ENCODE measurements at places on chromosomes 16 and 17. TPM values are rescaled to one million over a fixed set of nuclear protein-coding genes. Genes with fewer than 3 reads are reported as not detected.

The MSLN gene
- total RNA-seq = 7.0 TPM

The HEATR9 gene
- not detected for total RNA-seq

DNA sequence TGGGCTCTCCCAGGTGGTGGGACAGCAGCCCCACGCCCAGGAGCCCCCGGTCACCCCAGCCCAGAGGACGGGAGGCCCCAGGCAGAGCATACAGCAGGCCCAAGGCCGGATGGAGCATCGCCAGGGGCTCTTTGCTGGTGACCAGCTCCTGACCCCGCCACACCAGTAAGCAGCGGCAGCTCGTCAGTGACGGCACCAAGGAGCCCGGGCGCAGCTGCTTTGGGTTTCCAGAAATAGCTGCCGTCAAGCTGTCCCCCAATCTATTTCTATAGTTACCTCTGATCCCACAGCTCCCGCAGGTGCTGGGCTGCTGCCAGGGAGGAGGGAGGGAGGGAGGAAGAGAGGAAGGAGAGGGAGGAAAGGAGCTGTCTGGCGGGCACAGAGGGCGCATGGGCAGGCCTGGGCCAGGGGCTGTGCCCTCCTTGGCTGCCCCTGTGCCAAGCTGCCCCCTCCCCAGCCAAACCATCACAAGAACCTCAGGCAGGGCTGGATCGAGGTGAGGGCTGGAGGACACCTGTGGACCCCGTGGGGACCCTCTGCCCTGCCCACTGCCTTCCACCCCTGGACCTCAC is 10.8 kb upstream of the RASD1 start:
- DNase-seq = no peak

DNA sequence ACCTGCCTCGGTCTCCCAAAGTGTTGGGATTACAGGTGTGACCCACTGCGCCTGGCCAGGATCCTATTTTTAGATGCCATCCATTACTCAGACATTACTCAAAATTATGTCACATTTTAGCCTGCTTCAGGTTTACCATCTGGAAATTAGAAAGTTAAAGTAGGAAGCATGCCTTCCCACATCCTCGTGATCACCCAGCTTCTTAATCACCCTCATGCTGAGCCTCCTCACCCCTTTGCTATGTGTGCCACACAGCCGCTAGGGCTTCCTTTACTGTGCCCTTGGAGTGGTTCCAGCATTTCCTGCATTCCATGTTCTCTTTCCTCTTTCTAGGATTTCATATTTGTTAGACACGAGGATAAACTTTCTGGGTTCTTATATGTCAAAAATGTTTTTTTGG is 9.3 kb downstream of the ADORA2B start:
- DNase-seq = no peak

GRCh38 chr17:65678546-65678945 is 117.1 kb upstream of the AXIN2 start:
- no peak for DNase-seq

DNA sequence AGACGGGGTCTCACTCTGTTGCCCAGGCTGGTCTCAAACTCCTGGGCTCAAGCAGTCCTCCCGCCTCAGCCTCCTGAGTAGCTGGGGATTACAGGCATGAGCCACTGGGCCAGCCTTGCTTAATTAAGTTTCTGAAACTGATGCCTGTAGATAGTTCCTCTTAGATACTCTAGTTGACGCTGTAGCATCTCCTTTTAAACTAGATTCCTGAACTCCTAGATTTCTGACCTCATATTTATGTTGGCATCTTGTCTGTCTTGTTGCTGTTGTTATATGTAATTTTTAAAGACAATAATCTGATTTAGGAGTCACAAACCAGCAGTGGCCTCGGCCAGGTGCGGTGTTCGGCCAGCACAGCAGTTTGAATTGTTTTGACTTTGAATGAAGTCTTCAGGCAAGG is 37.5 kb downstream of the DHRS7B start:
- no peak for DNase-seq

DNA sequence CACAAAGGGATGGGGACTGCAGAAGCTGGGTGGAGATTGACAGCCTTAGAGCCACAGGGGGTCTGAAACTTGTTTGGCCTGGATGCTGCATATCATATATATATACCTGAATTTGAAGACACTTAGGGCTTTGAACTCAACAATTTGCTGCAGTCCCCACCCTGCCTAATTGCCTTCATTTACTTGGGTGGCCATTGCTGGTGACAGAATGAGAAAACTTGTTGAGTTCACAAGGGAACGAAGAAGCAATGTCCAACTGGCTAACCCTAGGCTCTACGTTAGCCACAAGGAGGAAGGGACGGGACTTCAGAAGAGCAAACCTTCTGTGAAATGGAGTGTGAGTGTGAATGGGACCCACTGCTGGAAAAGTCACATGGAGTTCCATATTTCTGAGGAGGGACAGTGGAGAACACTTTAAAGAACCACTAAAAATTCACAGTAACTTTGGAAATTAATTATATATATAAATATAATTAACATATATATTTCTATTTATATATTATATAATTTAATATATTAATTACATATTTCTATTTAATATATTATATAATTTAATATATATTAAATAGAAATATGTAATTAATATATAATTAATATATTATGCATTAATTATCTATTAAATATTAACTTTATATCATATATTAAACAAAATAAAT is 215.3 kb upstream of the SOX9 start:
- no peak for DNase-seq

DNA sequence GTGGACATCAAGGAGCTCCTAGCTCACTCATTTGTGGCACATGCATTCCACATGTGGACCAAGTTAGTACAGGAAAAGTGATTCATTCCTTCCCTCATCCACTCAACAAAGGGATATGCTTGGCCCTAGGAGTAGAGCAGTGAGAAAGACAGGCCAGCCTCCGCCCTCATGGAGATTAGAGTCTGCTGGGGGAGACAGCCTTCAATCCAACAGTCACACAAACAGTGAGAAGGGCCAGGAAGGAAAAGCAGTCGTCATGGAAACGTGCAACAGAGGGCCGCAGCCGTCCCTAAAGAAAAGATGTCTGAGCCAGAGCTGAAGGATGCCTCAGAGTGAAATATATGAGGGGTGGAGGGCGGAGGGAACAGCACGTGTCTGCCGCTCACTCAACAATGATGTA is 109.9 kb downstream of the VPS53 start:
- no peak for DNase-seq

DNA sequence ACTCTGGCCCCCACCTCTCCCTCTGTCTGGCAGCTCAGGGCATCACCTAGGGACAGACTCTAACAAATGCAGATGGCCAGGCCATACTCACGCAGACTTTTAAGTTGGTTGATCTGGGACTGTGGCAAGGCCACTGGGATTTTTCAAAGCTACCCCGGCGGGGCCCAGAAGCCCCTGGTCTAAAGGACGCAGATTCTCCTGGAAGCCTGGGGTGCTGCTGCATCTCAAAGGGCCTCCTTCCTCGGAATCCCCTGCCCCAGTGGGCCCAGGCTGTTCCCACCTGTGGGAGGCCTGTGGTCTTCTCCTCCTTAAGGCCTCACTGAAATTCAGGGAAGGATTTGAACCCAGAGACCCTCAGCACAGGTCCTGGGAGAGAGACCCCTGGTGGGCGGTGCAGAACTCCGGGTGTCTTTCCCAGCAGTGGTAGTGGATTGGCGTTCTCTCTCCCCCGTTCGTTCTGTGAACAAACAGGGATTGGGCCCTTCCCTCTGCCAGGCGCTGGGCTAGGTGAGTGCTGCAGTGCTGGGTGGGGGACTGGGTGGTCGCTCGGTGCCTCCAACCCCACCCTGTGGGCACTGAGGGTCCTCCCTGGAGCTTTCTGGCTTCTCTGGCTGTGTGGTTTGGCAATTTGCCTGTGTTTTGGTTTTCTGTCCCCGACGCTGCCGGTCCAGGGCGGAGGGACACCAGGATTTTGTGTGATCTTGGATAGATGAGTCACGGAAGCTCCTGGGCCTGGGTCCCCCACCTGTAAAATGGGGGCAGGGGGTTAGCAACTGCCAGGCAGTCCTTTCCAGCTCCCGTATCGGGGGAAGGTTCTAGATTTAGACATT is 160.5 kb upstream of the GSE1 start:
- DNase-seq = no peak
